Natural killer cell (primary cell): ENCODE measurements at places on chromosomes 3 and 15. TPM values are rescaled to one million over a fixed set of nuclear protein-coding genes. Genes with fewer than 3 reads are reported as not detected.

DNA sequence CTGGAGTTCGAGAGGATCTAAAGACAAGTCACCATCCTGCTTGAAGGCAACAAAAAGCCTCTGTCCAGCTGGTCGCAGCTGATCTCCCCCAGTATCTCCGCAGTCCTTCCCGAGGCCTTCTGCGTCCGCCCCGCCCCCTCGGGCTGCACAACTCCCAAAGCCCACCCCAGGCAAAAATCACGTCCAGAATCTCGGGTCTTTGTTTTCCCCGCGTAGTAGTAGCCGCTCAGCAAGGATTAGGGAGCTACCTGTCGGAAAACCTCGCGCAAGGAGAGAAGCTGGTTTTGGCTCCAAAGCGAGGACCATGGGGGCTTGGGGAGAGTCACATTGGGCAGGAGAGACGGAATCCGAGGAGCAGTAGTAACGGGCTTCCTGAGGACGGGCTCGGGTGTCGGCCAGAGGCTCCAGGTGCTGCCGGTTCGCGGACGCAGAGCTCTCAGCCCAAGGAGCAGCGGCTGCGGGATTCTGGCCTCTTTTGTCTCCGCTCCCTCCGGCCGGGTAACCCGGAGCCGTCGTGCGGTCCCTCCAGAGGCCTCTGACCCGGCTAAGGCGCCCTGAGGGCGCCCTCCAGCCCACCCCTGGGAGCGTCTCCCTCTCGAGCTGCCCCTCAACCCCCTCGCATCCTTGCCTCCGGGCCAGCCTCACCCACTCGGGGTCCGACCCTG lies 401 bp downstream of the ZSCAN29 start:
- peak overlapping the region; percentile 67 for H3K27ac ChIP-seq
- peak; percentile 44 for DNase-seq
- peaks cover 20% of the 10 kb centered on the region for H3K4me1 ChIP-seq
- H3K27me3 ChIP-seq: no peaks in the 10 kb centered on the region
- H3K36me3 ChIP-seq: peaks cover 11% of the 10 kb centered on the region

DNA sequence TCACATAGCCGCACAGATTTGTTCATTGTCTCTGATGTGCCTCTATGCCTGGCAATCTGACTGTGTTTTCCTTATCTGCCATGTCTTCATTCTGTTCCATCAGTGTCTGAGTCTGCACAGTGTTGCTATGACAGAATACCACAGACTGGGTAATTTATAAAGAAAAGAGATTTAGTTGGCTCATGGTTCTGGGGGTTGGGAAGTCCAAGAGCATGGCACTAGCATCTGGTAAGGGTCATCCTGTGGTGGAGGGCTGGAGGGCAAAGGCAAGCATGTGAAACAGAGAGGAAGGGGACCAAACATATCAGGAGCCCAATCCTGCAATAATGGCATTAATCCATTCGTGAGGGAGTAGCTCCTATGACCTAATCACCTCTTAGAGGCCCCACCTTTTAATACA lies 11.9 kb upstream of the HCN4 start:
- no peak overlapping the region for H3K4me3 ChIP-seq
- H3K36me3 ChIP-seq: no peaks in the 10 kb centered on the region
- H3K4me1 ChIP-seq: no peaks in the 10 kb centered on the region
- no peaks in the 10 kb centered on the region for H3K27me3 ChIP-seq
- DNase-seq: no peak

DNA sequence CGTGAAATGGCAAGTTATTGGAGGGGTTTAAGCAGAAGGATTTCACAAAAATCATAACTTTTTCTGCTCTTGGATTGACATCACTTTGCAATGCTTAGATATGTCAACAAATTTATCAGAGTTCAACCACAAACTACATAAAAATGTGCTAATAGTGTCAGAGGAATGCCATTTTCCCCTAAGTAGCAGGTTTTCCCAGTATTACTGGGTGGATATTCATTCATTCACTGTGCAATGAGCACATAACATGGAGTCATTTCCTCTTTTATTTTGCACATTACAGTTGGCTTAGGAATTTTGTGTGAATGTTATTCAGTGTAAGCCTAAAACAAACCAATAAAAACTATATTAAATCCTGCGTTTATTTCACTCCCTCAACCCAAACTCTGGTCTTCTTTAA lies 537.3 kb upstream of the MCTP2 start:
- DNase-seq: no peak
- no peaks in the 10 kb centered on the region for H3K27me3 ChIP-seq
- no peak overlapping the region for H3K27ac ChIP-seq
- H3K36me3 ChIP-seq: no peaks in the 10 kb centered on the region
- no peaks in the 10 kb centered on the region for H3K4me1 ChIP-seq

DNA sequence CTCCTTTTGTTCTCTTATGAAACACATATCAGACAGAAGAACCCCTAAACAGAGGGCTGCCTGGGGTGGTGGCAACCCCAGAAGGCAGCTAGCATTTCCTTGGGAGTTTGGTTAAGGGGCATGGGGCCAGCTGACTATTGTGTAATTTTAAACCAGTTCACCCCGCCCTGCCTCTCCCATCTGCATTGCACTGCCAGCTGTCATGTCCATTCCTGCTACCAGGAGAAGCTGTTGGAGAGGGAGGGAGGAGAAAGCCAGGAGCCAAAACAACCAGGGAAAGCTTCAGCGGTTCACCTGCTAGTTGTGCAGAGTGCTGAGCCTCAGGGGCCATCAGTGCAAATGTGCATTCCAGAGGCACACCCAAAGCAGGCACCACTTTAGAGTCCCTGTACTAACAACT lies 47.6 kb upstream of the ATP1B3 start:
- H3K36me3 ChIP-seq: no peaks in the 10 kb centered on the region
- DNase-seq: no peak
- H3K27me3 ChIP-seq: no peaks in the 10 kb centered on the region
- no peak overlapping the region for H3K4me3 ChIP-seq
- no peaks in the 10 kb centered on the region for H3K4me1 ChIP-seq

DNA sequence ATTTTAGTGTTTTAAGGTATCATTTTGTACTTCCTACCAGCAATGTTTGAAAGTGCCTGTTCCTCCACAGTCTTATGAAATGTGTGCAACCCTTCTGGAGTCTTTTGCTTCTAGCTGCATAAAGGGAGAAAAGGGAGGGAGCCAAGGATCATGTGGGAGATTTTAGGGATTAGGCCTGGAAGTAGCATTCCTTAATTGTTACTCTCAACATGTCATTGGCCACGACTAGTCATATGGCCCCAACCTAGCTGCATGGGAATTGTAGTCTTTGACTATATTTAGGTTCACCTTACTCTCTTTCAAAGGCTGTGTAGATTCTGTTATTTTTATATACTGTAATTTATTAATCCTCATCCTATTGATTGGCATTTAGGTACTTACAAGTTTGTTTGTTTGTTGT lies 14.9 kb downstream of the CRTAP start:
- H3K27ac ChIP-seq: no peak overlapping the region
- no peak for DNase-seq
- H3K4me1 ChIP-seq: no peaks in the 10 kb centered on the region
- no peak overlapping the region for H3K4me3 ChIP-seq
- peaks cover 22% of the 10 kb centered on the region for H3K36me3 ChIP-seq
- H3K27me3 ChIP-seq: no peaks in the 10 kb centered on the region

MAGI1 gene
- total RNA-seq: not detected

FAM81A gene
- 1.0 TPM for total RNA-seq
